ENCODE measurements at places on chromosomes 12 and 14. TPM values are rescaled to one million over a fixed set of nuclear protein-coding genes. Genes with fewer than 3 reads are reported as not detected.

GRCh38 chr14:96081224-96081623, 42.1 kb downstream of the C14orf132 start:
- no peak for DNase-seq

GRCh38 chr12:115044073-115044472, 360.1 kb upstream of the TBX3 start:
- no peak for DNase-seq

- no peak for DNase-seq
Observed at GRCh38 chr12:12466157-12466556, 96.5 kb downstream of the DUSP16 start.

DNA sequence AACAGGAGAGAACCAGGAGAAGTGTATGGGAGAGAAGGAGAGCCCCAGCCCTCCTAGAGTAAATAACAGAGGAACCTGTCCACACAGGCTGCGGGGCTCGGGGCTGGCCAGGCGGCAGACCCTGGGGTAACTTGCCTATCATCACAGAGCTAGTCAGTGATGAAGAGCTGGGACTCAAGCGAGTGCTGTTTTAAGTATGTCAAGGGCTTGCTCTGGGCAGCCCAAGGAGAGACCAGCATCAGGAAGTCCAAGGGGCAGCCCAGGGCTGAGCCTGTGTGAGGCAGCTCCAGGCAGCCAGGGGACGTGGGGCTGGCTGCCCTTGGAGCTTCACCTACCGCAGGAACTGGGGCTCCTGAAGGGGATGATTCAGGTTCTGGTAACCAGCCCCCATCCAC, 10.0 kb downstream of the VWF start:
- no peak for DNase-seq

DNA sequence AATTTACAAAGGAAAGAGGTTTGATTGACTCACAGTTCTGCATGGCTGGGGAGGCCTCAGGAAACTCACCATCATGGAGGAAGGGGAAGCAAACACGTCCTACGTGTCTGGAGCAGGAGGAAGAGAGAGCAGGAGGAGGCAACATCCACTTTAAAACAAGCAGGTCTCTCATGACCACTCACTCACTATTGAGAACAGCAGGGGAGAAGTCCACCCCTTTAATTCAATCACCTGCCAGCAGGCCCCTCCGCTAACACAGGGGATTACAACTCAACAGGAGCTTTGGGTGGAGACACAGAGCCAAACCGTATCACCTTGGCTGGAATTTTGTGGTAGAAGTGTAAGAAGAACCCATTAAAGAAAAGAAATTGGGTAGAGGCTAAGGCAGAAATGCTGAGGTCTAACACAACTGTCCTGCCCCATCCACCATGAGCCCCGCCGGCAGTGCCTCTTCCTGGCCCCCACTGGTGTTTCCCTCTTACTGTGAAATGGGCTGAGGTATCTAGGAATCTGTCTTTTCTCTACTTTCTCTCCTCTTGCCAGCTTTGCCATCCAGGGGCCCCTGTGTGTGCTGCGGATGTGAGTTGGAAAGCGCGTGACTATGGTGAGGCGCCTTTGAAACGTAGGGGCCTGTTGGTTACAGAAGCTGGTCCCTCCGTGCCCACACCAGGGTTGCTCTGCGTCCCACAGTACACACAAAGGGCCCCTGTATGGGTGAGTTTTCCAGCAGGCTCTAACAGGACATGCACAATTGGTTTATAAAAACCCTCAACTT, 108.0 kb upstream of the TMEM132D start:
- no peak for DNase-seq

- peak; percentile 80 for DNase-seq
Observed at GRCh38 chr14:83419420-83419819, 1885.8 kb upstream of the SEL1L start.

GRCh38 chr12:51531978-51532497, 59.0 kb upstream of the SCN8A start:
- peak; percentile 78 for DNase-seq

- no peak for DNase-seq
Observed at GRCh38 chr12:104263026-104263425, 40.5 kb upstream of the EID3 start.

- no peak for DNase-seq
Observed at GRCh38 chr12:119659289-119659897, 8.5 kb upstream of the PRKAB1 start.

GRCh38 chr12:13941258-13942249, 39.8 kb downstream of the GRIN2B start:
- peak; percentile 62 for DNase-seq

DNA sequence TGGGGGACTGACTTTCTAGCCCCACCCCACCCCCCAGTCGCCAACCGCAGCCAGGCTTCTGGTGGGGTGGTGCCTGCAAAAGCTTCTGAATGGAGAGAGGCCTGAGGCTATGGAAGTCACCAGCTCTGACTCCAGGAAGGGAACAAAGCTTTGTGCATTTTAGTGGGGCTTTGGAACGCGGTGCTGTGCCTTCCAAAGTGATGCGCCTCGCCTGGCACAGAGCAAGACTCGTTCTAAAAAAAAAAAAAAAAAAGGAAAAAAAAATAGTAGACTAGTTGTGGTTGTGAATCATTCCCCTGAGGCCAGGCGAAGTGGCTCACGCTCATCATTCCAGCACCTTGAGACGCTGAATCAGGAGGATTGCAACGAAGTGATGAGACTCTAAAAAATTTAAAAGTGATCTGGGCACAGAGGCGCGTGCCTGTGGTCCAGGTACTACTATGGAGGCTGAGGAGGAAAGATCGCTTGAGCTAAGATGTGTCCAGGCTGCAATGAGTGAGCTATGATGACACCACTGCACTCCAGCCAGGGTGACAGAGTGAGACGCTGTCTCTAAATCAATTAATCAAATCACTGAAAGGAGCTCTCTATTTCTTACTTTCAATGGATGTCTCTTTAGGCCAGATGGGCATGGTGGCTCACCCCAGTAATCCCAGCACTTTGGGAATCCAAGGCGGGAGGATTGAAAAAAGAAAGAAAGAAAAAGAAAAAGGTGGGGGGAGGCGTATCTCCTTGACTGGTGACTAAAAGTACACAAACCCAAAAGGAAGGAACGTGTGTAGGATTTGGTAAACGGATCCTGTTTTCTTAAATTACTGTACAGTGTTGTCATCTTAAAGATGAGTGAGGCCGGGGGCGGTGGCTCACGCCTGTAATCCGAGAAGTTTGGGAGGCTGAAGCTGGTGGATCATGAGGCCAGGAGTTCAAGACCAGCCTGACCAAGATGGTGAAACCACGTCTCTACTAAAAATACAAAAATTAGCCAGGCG, 259.6 kb upstream of the ALG10B start:
- no peak for DNase-seq

- no peak for DNase-seq
Observed at GRCh38 chr12:132393245-132393795, 63.9 kb upstream of the GALNT9 start.

DNA sequence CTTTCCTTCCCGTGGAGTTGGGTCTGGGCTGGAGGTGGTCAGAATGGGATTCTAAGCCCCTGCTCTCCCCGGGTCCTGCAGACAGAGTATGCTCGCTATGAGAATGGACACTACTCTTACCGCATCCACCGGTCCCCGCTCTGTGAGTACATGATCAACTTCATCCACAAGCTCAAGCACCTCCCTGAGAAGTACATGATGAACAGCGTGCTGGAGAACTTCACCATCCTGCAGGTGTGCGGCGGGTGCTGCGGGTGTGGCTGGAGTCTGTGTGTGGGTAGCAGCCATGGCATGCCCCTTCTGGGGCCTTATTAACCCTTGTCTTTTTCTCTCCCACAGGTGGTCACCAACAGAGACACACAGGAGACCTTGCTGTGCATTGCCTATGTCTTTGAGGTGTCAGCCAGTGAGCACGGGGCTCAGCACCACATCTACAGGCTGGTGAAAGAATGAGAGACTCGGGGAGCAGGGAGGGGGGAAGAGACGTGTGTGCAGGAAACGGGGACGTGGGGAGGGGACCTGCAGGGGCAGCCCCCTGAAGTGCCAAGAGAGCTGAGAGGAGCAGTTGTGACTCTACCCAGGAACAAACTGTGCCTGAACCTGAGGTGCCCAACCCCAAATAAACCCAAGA, 37.0 kb upstream of the TSPAN9 start:
- no peak for DNase-seq

DNA sequence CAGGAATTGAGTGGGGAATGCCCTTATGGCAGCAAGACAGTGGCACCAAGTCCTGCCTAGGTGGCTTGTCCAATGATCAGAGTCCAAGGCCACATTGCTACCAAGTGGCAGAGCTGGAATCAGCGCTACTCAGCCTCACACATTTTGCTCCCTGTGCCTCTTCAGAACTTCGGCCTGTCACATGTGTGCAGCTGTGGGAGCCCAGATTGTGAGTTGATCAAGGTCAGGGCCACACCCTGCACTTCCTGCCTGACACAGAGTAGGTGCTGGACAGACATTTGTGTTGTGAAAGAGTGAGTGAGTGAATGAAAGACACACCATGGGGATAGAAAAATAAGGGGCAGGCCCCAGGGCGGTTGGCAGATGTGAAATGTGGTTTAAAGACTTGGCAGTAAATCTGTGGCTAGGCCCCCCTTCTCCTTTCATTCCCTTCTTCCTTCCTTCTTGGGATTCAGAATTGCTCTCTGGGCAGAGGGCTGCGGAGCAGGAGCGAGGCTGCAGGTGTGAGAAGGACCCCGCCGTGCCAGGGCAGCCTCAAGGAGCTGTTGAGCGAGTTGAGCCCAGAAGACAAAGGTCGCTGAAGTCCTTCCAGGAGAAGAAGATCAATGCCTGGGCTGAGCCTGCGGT, 83.5 kb downstream of the SLC25A47 start:
- DNase-seq: peak; percentile 21

DNA sequence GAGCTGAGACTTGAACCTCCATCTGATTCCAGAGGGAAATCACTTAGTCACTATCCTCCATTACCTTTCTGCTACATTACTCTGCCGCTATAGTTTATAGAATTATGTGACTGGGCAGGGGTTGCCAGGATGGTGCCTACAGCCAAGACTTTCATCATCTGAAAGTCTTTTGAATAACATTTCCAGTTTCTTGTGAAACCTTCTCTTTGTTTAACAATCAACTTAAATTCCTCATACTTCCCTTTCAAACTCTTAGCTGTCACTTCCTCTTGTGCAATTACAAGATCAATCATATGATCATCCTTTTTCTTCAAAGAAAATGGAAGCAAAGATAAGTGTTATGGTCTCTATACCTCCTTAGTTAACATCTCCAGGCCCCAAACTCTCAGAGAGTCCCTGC, 25.4 kb upstream of the PELI2 start:
- DNase-seq: no peak

The ASCL1 gene
- total RNA-seq: 0.46 TPM

The PLEKHD1 gene
- total RNA-seq: 0.83 TPM

The OTUB2 gene
- total RNA-seq: 2.2 TPM

The CCDC175 gene
- total RNA-seq: 0.34 TPM

The EPYC gene
- total RNA-seq: not detected

The ADCY4 gene
- total RNA-seq: 35.7 TPM

The MYO1A gene
- total RNA-seq: 0.09 TPM

The BDKRB2 gene
- 2.6 TPM for total RNA-seq

The KRT79 gene
- total RNA-seq: 0.12 TPM

The FOXG1 gene
- not detected for total RNA-seq

Measured in lung (tissue), 17 donors.